OCI-LY7 (cell line): ENCODE measurements at places on chromosomes 5 and 9. TPM values are rescaled to one million over a fixed set of nuclear protein-coding genes. Genes with fewer than 3 reads are reported as not detected.

C9orf153 gene
- total RNA-seq: 0.27 and 0.31 TPM in 2 replicates

GRCh38 chr9:87557996-87558395 lies 60.3 kb downstream of the DAPK1 start:
- no peak for DNase-seq

SPATA31A3 gene
- total RNA-seq: not detected in 2 replicates

CD14 gene
- total RNA-seq: 0.52 and 0.76 TPM in 2 replicates

DNA sequence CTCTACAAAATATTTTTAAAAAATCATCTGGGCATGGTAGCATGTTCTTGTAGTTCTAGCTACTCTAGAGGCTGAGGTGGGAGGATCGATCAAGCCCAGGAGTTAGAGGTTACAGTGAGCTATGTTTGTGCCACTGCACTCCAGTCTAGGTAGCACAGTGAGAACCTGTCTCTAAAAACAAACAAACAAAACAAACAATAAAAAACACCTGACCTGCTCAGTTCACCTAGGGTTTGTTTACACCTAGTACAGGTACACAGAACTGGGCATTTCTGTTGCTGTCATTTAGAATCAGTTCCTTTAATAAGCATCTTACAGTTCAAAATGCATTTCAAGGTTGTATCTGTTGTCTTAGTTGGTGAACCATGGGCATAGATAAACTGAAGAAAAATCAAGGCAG lies 95.3 kb downstream of the MEGF10 start:
- DNase-seq: no peak

LHFPL2 gene
- 23.5 and 24.0 TPM in 2 replicates for total RNA-seq

GHR gene
- total RNA-seq: not detected in 2 replicates

GRCh38 chr5:169268019-169268418 lies 32.9 kb downstream of the SLIT3 start:
- no peak for DNase-seq

DNA sequence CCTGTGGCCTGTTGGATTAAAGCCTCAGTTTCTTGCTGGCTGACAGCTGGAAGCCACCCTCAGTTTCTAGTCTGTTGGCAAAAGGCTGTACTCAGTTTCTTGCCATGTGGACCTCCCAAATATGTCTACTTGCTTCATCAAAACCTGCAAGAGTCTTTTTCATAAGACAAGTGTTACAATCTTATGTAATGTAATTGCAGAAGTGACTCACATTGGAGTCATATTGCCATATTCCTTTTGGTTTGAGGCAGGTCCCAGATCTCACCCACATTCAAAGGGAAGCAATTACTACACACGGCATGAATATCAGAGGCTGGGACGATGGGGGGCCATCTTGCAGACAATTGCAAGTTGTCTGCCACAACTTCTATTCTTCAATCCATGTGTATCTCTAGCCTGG lies 286.7 kb upstream of the IL12B start:
- DNase-seq: no peak

GABRG2 gene
- 1.2 TPM in 1 of 2 replicates, not detected in the other for total RNA-seq

GRCh38 chr9:130791303-130791894 lies 43.7 kb upstream of the ABL1 start:
- DNase-seq: no peak

DNA sequence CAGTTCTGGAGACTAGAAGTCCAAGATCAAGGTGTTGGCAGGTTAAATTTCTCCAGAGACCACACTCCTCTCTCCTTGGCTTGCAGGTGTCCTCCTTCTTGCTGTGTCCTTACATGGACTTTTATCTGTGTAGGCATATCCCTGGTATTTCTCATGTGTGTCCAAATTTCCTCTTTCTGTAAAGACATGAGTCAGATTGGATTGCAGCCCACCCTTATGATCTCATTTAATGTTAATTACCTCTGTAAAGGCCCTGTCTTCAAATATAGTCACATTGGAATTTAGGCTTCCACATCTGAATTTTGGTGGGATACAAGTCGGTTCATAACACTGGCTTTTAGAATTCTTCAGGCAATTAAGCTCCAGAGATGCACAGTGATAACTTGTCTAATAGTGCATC lies 322.2 kb upstream of the GRIA1 start:
- DNase-seq: no peak

KIF24 gene
- total RNA-seq: 13.9 and 15.8 TPM in 2 replicates

PRUNE2 gene
- 0.44 TPM in 1 of 2 replicates, not detected in the other for total RNA-seq

ZNF608 gene
- 58.8 and 61.4 TPM in 2 replicates for total RNA-seq
